ENCODE measurements at places on chromosomes 12 and 14.

DNA sequence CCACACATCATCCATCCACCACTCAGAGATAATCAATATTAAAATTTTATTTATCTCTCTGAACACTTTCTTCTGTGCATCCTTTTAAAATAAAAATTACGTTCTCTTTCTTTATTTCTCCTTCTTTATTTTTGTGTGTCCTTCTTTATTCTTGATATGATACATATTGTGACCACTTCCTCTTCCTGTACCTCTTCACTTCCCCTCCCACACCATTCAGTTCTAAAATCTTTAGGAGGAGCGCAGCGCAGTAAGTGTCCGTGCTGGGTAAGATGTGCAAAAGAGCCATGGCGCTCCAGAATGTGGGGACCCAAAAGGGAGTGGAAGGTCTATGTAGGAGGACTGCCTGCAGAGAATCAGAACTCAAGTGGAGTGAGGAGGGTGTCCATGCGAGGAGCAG, 256.7 kb downstream of the ITPR2 start:
- no peak for DNase-seq

DNA sequence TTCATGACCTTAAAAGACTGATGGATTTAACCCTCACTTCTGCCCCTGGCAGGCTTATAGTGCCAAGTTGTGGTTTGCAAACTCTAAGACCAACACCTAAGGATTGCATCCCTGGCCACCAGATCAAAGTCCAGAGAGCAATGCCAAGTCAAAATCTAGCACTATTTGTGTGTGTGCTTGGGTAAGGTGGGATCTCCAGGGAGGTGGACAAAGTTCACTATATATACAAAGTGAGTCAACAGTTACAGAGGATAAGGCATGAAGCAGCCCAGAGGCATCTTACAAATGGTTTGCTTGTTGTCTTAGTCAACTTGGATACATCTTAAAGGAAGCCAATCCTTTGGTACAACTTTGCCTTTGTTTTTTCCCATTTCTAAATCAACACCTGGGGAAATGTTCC, 137.3 kb downstream of the MSRB3 start:
- DNase-seq = no peak

GRCh38 chr14:77409131-77409533, 14.2 kb downstream of the NOXRED1 start:
- peak; percentile 64 for DNase-seq

GRCh38 chr14:100070310-100070709, 5.1 kb downstream of the EVL start:
- DNase-seq = peak; percentile 78

- DNase-seq = no peak
These were observed 184.8 kb upstream of the RPH3A start for GRCh38 chr12:112606611-112607365.
